Activated CD4-positive, alpha-beta T cell treated with anti-CD3 and anti-CD28 coated beads for 24 hours (primary cell): ENCODE measurements at places on chromosomes 12 and 14.

GRCh38 chr12:102643879-102644575 is 163.7 kb upstream of the IGF1 start:
- DNase-seq = no peak

DNA sequence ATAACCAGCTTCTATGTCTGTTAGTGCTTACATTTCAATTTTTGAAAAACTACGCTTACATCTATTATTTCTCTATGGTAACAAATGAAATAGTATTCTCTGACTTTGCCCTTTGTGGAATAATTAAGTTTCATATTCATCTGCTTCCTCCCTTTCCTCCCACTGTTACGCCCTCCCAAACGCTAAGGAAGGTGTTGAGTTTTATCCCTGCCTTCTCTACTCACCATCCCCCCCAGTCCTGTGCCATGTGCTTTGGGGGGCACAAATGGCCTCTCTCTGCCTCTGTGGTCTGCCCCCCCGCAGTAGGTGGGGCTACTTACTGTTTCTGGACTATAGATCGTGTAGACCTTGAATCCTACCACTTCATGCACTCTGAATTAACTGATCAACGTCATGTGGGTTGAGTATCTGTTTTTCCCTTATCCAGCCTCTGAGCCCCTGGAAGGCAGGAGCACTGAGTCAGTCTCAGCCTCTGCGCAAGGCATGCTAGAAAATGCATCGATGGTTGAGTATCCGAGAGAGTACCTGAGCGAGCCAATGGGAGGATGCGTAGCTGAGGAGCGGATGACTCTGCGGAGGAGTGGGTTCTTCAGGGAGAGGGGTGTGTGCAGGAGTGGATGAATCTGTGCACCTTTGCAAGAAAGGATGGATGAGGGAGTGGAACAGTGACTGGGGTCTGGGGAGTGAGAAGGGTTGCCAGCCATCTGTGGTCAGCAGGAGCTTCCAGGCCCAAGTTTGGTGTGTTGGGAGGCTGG is 114.5 kb upstream of the RTL1 start:
- no peak for DNase-seq

DNA sequence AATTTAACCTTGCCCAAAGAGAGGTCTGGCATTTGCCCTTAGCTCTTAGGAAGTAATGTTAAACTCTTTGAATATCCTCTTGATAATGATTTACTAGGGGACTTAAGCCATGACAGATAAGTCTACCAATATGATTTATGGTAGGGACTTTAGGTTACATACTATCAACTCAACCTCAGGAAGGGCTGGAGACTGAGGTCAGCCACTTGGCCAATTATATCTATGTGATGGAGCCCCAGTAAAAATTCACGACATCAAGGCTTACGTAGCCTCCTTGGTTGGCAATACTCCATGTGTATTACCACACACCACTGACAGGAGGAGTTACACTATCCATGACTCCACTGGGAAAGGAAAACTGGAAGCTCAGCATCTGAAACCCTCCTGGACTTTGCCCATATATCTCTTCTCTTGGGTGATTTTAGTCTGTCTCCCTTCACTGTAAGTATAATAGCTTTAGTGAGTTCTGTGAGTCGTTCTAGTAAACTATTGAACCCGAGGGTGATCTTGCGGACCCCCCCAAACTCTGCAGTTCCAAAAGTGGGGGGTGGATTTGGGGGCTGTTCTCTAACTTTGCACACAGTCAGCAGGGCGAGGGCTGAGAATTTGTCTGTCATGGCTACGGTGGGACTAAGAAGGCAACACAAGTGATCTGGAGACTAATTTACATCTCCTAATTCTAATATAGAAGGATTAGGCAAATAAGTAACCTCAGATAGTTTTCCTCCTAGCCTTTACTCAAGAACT is 62.3 kb downstream of the R3HDM2 start:
- DNase-seq = no peak

GRCh38 chr12:32024884-32025592 is 65.8 kb downstream of the RESF1 start:
- no peak for DNase-seq

- DNase-seq = no peak
Measured at GRCh38 chr14:90276646-90277367, 20.5 kb downstream of the PSMC1 start.

DNA sequence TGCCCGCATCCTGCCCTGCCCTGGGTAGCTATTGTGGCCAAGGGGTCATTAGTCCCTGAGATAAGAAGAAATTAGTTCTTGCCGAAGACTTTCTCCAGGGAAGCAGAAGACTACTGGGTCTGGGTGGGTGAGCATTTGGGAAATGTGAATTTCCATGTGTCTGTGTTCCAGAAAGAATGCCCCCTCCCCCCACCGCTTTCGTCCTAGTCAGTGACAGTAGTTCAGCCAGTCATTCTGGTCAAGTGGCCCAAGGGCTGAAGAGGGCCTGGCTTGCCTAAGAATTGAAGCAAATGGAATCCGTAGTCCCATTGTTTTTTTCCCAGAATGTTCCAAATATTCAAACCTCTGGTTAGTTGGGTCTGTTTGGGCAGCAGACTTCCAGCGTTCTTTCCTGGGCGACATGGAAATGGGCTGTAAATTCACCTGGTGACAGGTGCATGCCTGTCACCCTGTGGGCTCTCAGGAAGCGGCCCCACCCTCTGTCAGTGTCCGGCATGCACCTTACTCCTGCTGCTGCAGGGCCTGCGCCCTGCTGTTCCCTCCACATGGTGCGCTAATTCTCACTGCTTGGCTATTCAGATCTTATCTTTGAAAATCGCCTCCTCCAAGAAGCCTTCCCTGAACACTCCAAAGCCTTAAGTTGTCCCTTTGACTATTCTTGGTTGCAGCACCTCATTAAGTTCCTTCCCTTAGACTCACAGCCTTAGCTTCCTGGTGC is 1.4 kb upstream of the RFLNA start:
- DNase-seq = no peak

GRCh38 chr12:3271639-3272038 is 194.5 kb downstream of the TSPAN9 start:
- DNase-seq = no peak

DNA sequence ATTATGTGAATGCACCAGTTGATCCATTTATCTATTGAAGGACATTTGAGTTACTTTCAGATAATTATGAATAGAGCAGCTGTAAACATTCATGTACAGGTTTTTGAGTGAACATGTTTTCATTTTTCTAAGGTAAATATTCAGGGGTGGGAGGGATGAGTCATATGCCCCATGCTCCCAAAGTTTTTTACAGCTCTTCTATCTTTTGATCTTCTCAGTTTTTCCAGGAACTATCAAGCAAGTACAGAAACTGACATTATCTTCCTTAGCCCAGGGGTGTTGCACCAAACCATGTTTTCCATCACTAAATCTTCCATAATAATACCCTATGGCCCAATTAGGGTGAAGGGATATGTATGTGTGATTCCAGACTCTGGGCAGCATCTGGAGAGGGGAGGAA is 384.5 kb downstream of the EMP1 start:
- no peak for DNase-seq

DNA sequence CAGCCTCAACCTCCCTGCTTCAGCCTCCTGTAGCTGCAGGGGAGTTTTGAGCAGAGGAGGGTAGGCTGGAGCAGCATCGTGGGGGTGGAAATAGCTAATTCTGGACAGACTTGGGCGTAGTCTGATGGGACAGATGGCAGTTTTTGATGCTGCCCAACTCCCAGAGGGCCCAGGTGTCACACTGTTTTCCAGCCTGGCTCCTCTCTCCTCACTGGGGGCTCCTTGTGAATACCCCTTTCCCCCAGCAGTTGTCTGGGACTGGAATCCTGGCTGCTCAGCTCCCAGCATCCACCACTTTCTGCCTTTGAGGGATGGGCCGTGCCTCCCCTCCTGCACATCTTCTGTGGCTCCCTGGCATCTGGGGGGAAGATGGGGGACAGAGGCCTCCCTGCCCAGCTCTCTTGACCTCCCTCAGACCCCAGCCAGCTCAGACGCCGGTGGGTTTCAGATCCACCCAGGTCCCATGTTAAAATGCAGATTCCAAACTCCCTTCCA is 34.0 kb downstream of the SH2B3 start:
- no peak for DNase-seq

- DNase-seq = no peak
Measured at GRCh38 chr12:119147847-119148448, 30.8 kb upstream of the HSPB8 start.

- DNase-seq = no peak
Measured at GRCh38 chr12:120361506-120362208, 7.3 kb downstream of the MSI1 start.

- DNase-seq = no peak
Measured at GRCh38 chr12:19994968-19995367, 373.4 kb upstream of the PDE3A start.

DNA sequence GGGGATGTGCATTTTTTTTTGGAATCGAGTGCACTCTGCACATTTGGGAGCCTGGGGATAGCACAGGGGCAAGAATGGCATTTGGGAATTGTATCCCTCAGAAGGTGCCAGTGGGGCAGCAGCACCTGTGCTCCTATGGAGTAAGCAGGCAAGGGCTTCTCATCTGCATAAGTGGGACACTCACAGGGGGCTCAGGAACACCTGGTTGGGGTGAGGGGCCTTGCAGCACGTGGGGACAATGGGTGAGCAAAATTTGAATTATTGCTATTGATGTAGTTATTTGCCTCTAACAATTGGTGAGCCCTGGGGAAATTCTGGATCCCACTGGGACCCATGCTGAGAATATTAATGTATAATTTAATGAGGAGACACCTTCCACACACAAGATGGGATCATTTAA is 274.2 kb downstream of the TTC6 start:
- no peak for DNase-seq

- no peak for DNase-seq
Measured at GRCh38 chr12:4701395-4702190, 18.6 kb upstream of the GALNT8 start.

GRCh38 chr14:55739967-55740648 is 160.1 kb downstream of the KTN1 start:
- no peak for DNase-seq

GRCh38 chr12:92070864-92071445 is 74.7 kb downstream of the BTG1 start:
- DNase-seq = no peak

DNA sequence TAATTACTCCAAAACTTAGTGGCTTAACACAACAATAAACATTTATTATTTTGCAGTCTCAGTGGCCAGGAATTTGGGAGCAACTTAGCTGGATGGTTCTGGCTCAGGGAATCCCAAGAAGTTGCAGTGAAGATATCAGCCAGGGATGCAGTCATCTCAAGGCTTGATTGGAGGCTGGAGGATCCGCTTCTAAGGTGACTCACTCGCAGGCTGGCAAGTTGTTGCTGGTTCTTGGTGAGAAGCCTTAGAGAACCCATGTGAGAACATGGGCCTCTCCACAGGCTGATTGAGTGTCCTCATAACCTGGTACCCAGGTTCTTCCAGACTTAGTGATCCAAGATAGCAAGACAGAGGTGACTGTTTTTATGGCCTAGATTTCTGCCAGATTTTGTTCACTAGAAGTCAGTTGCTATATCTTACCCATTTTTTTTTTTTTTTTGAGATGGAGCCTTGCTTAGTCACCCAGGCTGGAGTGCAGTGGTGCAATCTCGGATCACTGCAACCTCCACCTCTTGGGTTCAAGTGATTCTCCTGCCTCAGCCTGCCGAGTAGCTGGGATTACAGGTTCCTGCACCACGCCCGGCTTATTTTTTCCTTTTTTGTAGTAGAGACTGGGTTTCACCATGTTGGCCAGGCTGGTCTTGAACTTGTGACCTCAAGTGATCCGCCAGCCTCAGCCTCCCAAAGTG is 32.5 kb downstream of the BRMS1L start:
- no peak for DNase-seq

GRCh38 chr12:91327131-91327530 is 144.5 kb upstream of the DCN start:
- no peak for DNase-seq

- DNase-seq = no peak
Measured at GRCh38 chr14:50233166-50233950, 2.0 kb upstream of the SOS2 start.

- DNase-seq = no peak
Measured at GRCh38 chr12:120254809-120255208, 10.7 kb downstream of the PXN start.
